ENCODE measurements at places on chromosomes 12 and 14.

DNA sequence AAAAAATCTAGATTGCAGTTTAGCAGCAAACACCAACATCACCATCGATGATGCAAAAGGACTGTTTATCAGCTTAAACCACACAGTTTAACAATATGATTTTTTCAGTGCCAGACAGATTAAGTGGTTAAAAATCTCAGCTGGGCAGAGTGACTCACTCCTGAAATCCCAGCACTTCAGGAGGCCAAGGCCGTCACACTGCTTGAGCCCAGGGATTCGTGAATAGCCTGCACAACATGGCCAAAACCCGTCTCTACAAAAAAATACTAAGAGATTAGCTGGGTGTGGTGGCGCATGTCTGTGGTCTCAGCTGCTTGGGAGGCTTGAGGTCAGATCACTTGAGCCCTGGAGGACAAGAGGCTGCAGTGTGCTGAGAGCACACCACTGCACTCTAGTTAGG lies 8.9 kb downstream of the RSRC2 start:
- DNase-seq = no peak

DNA sequence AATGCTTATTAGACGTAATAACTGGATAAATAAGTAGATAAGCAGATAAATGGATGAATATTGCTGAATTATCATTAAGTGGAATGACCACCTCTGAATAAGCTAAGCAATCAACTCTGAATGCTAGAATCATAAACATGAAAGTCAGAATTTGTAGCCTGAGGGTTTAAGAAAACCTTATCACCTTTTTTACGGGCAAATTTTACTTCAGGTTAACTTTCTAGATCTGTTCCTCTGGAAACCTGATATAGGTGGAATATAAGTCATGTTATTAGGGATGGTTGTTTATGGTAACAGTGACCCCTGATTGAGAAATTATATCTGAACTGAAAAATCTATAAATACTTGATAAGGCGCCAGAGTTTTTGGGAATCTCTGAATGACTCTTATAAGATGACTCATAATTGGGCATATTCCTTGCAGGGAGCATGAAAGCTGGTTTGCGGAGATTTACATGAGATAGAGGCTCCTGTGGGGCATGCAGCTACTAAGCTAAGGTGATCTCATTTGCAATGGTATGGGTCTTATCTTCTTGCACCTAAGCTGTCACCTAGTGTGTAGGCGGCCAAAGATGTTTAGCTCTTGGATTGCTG lies 12.1 kb downstream of the SPX start:
- no peak for DNase-seq

- DNase-seq = no peak
These were observed 93.9 kb upstream of the RASSF8 start for GRCh38 chr12:25864306-25865276.

- no peak for DNase-seq
These were observed 248.4 kb upstream of the CCDC196 start for GRCh38 chr14:66237741-66238140.

DNA sequence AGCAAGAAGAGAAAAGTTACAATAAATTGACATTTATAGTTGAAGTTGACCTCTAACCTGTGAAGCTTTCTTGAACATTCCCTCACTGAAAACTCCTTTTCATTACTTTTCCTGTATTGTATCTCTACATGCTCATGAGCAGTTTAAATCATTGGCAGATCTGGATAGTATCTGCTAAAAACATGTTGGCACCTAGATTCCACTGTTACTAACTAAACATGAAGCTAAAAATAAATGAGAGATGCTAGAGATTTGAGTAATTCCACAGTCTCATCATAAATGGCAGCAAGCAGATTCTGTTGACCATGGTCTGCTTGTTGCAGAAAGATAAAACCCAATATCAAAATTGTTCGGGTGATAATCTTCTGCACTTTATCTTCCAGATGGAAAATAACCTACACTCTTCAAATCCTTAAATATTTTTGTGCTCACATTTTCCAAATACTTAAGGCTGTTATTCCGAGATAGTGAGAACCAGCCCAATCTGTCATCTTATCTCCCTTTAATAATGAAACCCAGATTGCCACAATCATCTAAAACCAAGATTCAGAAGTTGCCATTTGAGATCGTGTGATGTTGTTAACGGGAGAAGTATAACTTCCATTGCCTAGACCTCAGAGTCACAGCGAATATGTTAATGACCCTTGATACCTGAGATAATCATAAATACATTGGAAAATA lies 171.0 kb upstream of the DAAM1 start:
- no peak for DNase-seq

- peak; percentile 61 for DNase-seq
These were observed 46.2 kb downstream of the BCAT1 start for GRCh38 chr12:24902511-24903328.

DNA sequence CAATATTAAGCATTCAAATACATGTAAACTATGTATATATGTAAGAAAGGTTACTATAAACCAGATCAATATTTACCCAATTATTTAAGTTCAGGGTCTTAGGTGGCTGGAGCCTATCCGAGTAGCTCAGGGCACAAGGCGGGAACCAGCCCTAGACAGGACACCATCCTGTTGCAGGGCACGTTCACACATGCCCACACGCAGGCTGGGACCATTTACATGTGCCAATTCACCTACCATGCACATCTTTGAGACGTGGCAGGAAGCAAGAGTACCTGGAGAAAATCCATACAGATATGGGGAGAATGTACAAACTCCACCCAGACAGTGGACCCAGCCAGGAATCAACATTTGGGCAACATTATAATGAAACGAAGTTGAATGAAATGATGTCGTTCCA lies 263.0 kb upstream of the E2F7 start:
- DNase-seq = no peak

GRCh38 chr14:100890061-100890850 lies 13.3 kb downstream of the RTL1 start:
- DNase-seq = no peak
